ENCODE measurements at places on chromosomes 2 and 18. TPM values are rescaled to one million over a fixed set of nuclear protein-coding genes. Genes with fewer than 3 reads are reported as not detected.

Gene HTRA2
- total RNA-seq: 93.1 TPM

Gene CFAP65
- not detected for total RNA-seq

Gene CPLX4
- not detected for total RNA-seq

Gene FLACC1
- 4.0 TPM for total RNA-seq

- no peak for DNase-seq
These were observed 113.2 kb downstream of the PIGN start for GRCh38 chr18:62073461-62074281.

DNA sequence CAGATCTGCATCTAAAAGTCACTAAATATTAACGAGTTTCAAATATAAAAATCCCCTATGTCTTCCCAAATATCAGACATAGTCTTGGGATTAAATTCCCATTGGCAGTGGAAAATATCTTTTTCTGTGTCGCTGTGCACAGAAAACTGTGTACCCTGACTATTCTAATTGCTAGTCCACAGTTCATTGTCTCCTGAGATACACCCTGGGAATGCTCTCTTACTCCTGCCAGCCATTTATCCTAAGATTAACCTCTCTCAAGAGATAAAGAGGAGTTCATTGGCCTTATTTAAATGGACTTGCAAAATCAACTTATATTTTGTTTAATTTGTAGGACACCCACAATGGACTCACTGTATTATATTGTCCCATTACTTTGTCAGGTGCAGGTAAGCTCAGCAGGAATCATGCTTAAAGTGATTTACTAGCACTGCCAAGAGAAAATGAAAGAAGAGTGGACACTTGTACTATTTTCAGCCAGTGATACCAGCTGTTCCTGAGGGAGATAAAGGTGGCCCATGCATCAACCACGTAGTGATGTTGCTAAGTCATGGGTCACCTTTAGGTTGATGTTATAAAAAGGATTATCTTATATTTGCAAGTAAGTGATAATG, 553.8 kb downstream of the PIK3C3 start:
- no peak for DNase-seq

- DNase-seq: peak; percentile 64
These were observed 106.4 kb downstream of the POLE4 start for GRCh38 chr2:75064691-75065396.

- DNase-seq: no peak
These were observed 2.0 kb downstream of the ZNF638 start for GRCh38 chr2:71333619-71334018.

DNA sequence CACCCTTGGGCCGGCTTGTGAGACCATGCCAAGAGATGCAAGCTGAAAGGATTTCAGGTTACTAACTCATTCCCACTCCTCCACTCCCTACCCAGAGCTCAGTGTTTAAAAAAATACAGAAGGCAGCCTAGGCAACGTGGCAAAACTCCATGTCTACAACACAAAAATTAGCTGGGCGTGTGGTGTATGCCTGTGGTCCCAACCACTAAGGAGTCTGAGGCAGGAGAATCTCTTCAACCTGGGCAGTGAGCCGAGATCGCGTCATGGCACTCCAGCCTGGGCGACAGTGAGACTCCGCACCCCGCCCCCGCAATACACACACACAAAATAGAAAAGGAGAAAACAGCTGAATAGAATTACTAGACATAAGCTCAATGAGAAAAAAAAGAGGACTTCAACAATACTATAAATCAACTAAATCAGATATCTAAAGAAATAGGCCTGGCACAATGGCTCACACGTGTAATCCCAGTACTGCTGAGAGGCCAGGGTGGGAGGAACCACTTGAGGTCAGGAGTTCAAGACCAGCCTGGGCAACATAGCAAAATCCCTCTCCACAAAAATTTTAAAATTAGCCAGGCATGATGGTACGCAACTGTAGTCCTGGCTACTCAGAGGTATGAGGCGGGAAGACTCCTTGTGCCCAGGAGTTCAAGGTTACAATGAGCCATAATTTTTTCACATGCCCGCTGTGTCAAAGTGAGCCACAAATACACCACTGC, 10.1 kb downstream of the IWS1 start:
- DNase-seq: no peak

DNA sequence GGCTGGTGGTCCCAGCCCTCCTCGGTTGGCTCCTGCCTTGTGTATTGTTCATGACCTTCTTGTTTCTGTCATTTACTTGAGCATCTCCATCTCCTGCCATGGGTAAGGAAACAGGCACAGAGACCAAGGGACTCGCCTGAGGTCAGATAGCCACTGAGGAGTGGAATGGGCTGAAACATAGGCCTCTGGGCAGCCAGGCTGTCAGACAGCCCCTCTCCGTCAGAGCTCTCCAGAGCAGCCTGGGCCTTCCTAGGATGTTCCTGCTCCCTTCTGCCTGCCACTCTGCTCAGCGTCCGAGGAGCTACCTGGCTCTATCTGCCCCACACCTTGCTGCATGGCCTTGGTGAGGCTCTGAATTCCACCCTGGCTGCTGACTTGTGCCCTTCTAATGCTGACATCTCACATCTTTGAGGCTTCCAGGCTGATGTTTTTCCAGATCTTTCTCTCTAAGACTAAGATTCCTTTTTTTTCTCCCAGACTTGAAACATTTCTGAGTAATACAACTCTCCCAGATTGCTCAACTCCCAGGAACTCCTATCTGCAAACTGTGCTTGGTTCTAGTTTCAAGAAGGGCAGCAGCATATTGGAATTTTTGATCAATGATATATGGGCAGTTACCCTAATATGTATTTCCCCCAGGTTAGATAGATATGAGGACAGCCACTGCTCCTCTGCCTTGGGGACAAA, 67.7 kb downstream of the MCFD2 start:
- DNase-seq: no peak

DNA sequence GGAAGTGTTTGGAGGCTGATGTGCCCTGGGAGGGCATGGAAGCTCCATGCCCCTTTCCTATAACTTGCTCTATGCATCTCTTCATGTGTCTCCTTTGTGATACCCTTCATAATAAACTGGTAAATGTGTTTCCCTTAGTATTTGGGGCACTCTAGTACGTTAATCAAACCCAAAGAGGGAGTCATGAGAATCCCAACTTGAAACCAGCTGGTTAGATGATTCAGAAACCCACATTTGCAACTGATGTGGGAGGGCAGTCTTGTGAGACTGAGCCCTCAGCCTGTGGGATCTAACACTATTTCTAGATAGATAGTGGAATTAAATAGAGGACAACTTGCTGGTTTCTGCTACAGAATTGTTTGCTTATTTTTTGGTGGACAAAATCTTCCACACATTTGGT, 20.3 kb downstream of the ANKRD30B start:
- no peak for DNase-seq

Measured in natural killer cell treated with Interleukin-12 subunit alpha and Interleukin-12 subunit beta and Interleukin-15 and Interleukin-18, amount 100 ng/mL, for 72 hours (primary cell).